Ascending aorta (tissue), 2 donors: ENCODE measurements at places on chromosomes 3 and 15.

GRCh38 chr3:129228891-129229585, 20.4 kb upstream of the COPG1 start:
- H3K4me1 ChIP-seq = peaks cover 10% of the 10 kb centered on the region
- H3K27ac ChIP-seq = peak overlapping the region; percentile 4
- H3K27me3 ChIP-seq = no peaks in the 10 kb centered on the region
- DNase-seq = no peak
- no peaks in the 10 kb centered on the region for H3K36me3 ChIP-seq
- no peak overlapping the region for H3K4me3 ChIP-seq

DNA sequence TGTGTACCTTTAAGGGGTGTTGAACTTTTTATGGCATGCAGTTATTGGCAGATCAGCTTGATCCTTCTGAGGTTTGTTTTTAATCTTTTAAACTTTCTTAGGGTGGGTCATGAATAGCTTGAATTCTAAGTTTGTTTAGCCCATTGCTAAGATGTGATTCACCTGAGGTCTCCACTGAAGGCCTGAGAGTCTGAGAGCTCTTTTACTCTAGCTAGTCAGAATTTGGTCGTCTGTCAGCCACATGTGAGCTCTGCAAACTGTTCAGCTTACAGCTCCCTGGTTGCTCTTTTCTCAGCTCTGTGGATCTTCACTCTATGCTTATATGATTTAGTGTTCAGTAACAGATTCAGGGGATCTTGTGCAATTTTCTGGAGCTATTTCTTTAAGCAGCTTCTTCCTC, 161.3 kb downstream of the ABHD5 start:
- no peak for DNase-seq
- peaks cover 6% of the 10 kb centered on the region for H3K4me1 ChIP-seq
- H3K27me3 ChIP-seq = no peaks in the 10 kb centered on the region

GRCh38 chr3:100609963-100610362, 562 bp downstream of the ADGRG7 start:
- no peaks in the 10 kb centered on the region for H3K4me1 ChIP-seq
- no peak for DNase-seq
- no peak overlapping the region for H3K4me3 ChIP-seq
- no peak overlapping the region for H3K27ac ChIP-seq
- H3K27me3 ChIP-seq = no peaks in the 10 kb centered on the region
- no peaks in the 10 kb centered on the region for H3K36me3 ChIP-seq

- H3K27me3 ChIP-seq = no peaks in the 10 kb centered on the region
- no peak overlapping the region for H3K27ac ChIP-seq
- no peaks in the 10 kb centered on the region for H3K36me3 ChIP-seq
- DNase-seq = no peak
- no peak overlapping the region for H3K4me3 ChIP-seq
Observed at GRCh38 chr15:79990280-79990996, 19.4 kb upstream of the BCL2A1 start.

- H3K36me3 ChIP-seq = no peaks in the 10 kb centered on the region
- H3K4me3 ChIP-seq = no peak overlapping the region
- H3K27me3 ChIP-seq = no peaks in the 10 kb centered on the region
- no peak for DNase-seq
- H3K4me1 ChIP-seq = no peaks in the 10 kb centered on the region
Observed at GRCh38 chr3:59535791-59536221, 486.0 kb upstream of the CFAP20DC start.

GRCh38 chr3:169996063-169996462, 29.5 kb downstream of the SEC62 start:
- DNase-seq = no peak
- H3K4me3 ChIP-seq = no peak overlapping the region
- peaks cover 18% of the 10 kb centered on the region for H3K36me3 ChIP-seq
- H3K4me1 ChIP-seq = no peaks in the 10 kb centered on the region

DNA sequence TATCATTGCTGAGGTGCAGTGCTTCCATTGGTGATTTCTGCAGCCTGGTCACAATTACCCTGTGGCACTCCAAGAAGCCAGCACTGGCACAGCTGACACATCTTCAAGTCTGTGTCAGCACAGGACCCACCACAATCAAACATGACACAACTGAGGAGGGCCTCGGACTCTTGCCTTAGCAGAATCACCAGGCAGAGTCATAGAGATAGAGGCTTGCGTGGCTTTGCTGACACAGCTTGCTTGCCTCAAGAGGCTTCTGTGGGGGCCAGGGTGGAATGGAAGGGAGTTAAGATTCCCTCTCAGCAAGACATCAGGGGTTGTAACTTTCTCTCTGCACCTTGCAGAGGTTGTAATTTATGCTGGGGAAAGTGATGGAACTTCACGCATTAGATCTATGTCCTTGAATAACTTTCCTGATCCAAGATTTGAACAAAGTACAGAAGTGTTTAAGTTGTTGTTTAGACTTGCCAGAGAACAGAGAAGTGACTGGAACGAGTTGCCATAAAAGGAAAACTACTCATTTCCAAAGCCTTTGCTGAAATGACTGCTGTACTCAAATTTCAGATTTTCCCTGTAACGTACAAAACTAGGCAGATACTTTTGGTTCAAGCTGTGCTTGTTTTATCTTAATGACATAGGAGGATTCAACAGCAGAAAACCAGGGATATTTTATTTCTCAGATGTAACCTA, 170.7 kb downstream of the DIPK2A start:
- H3K27ac ChIP-seq = peak overlapping the region; percentile 2
- no peaks in the 10 kb centered on the region for H3K36me3 ChIP-seq
- H3K4me1 ChIP-seq = no peaks in the 10 kb centered on the region

DNA sequence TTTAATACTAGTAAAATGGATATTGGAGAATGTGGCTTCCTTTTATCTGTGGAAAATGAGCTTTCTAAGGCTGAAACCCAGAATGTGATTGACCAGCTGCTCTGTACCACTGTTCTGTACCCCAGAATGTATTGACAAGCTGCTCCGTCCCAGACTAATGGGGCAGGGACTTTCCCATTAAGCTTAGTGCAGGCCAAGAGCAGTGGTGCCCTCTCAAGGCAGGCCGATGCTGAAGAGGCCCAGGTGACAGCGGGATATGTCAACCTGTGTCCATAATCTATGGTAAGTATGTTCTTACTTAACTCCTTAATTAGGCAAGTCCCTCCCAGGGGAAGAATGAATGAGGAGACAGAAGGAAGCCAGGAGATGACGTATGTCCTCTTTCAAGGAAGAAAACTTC, 31.1 kb downstream of the SGO1 start:
- no peaks in the 10 kb centered on the region for H3K4me1 ChIP-seq
- no peaks in the 10 kb centered on the region for H3K27me3 ChIP-seq
- no peak overlapping the region for H3K4me3 ChIP-seq
- H3K27ac ChIP-seq = no peak overlapping the region
